ENCODE measurements at places on chromosomes 5 and 9. TPM values are rescaled to one million over a fixed set of nuclear protein-coding genes. Genes with fewer than 3 reads are reported as not detected.

GRCh38 chr5:119174578-119175163 is 103.8 kb downstream of the DMXL1 start:
- no peak for DNase-seq

GRCh38 chr5:180809403-180810209 is 7.0 kb upstream of the MGAT1 start:
- DNase-seq: peak; percentile 91

DNA sequence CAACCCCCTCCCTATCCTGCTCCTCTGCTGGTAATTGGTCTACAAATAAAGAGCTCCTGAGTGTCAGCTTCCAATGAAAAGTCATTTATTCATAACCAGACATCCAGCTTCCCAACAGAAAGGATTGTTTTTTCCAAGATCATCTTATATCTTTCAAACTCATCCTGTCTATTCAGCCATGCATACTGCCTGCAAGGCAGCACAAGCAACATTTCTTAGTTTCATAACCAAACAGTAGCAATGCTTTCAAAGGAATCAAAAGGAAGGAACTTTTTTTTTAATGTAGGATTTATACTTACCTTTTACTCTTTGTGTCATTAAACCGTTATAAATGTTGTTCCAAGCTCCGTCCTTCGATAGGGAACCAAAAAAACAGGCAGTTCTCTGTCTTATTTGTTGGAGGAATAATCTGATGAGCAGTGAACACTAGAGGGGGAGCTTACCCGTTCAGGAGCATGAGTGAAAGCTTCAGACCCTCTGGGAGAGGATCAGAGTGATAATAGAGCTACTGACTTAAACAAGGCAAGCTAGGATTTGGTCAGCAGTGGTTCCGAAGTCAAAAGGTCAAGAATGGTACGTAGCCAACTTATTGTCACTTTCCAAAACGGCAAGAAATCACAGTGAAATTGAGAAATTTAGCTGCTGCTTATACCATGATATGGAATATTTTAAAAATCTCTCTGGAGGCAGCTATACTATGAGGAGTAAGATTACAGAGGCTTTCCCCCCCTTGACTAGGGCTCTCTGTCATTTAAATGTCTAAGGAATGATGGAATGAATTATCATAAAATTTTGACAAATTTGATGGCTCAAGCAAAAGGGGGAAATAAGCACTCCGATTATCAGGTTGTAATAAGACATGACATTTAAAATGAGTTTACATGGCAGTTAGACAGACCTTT is 892.9 kb downstream of the NR2F1-AS1 start:
- no peak for DNase-seq

- no peak for DNase-seq
These were observed 75.2 kb downstream of the ESM1 start for GRCh38 chr5:54909911-54910870.

DNA sequence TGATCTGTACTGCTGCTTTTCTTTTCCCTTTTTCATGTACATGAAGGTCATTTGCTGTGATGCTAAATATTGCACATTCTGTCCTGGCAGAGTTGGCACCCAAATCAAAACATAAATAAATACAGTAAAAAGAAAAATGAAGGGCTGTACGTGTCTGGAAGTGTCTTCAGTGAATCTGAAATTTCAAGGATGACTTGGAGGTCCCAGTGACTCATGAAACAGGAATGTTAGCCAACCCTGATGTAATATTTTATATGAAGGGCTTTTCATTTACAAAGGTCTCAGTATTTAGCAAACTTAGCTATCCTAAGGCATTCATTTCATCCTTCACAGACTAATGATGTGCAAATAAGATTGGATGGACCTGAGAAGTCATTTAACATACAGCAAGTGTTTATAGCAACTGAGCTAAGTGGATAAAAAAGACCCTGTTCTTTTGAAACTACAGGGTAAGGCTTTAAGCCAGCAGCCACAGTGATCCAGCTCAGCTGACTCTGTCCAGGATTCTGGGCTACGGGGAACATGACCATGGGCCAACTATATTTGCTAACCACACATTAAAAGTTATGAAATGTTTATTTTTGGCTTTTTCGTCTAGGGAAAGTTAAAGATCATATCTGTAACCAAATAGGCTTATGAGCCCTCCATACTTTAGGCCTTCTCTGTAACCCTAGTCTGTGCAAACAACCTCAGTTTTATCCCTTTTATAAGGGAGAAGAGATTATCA is 104.0 kb upstream of the DMRTA1 start:
- DNase-seq: no peak

GRCh38 chr5:129958581-129958980 is 54.3 kb downstream of the CHSY3 start:
- DNase-seq: no peak

DNA sequence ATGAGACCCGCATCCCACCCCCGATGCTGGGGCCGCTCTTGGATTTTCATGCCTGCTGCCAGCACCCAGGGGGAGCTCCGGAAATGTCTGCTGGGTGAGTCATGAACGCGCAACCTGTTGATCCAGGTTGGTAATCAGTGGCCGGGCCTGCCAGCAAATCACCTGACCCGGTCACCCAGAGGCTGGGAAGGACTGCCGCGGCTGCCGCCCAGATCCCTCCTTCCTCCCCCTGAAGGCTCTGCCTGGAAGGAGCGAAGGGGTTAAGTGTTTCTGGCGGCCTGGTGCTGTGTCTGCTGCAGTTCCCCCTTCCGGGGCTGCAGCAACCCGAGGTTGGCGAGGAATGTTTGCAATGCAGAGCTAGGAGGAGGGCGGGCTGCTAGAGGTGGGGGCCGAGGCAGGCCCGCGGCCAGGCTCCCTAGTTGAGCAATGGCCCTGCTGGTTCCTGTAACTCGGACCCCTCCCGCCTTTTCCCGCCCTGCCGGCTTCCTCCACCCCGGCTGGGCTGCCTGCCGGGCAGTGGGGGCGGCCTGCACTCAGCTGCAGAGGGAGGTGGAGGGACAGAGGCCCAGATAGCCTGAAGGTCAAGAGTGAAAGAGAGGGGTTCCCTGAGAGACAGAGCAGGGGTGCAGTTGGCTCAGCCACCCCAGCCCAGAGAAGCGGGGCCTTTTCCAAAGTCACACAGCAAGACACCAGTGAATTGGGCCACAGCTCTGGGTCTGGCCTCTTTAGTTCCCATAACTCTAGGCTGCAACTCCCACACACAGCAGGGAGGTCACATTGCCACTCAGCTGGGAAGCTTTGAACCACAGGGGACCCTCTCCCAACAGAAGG is 156.3 kb upstream of the IER5L start:
- peak; percentile 93 for DNase-seq

GRCh38 chr5:82613891-82614290 is 335.7 kb upstream of the RPS23 start:
- no peak for DNase-seq

DNA sequence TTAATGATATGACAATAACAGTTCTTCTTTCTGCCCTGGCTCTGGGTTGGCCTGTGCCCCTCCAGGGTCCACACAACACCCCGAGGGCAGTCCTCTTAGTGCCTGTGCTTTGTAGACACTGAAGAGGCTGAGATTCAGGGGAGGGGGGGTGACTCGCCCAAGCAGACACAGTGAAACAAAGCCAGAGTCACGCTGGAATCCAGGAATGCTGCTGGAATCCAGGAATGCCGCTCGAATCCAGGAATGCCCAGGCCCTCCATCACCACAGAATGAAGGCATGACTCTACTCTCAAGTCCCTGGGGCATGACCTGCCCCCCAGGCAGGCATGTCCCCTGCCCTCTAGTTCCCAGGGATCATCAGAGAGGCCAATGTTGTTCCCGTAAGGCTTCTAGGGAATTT is 73.1 kb downstream of the LRSAM1 start:
- no peak for DNase-seq

GRCh38 chr5:35230038-35230611 is at the start of gene PRLR:
TSS of gene PRLR (minus strand) at chr5:35230487. CDS start at chr5:35089620, 140,867 bp downstream.
- peak; percentile 24 for DNase-seq

DNA sequence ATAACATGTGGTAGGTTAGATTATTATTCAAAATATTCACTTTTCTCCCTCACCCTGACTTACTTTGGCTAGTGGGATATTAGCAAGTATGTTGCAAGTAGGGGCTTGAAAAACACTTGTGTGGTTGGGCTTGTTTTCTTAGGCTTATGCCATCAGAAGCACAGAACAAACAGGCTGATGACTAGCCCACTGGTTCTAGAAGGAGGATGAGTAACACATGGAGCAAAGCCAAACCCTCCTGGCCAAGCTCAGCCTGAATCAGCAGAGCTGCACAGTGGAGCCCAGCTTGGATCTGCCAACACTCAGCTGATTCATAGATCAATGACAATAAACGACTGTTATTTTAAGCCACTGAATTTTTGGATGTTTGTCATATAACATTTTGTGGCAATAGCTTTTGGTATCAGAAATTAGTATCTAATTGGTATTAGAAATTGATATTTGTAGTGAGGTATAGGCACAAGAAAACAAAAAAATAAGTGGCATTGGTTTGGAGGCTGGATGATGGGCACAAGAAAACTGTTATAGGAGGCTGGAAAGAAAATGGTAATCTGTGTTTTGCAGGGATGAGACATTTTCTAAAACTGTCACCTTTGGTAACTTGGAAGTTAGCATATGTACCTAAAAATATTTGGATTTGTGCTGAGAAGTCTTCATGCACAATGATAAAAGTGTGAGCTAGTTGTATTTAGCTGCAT is 46.1 kb upstream of the ZBED3 start:
- peak; percentile 32 for DNase-seq

DNA sequence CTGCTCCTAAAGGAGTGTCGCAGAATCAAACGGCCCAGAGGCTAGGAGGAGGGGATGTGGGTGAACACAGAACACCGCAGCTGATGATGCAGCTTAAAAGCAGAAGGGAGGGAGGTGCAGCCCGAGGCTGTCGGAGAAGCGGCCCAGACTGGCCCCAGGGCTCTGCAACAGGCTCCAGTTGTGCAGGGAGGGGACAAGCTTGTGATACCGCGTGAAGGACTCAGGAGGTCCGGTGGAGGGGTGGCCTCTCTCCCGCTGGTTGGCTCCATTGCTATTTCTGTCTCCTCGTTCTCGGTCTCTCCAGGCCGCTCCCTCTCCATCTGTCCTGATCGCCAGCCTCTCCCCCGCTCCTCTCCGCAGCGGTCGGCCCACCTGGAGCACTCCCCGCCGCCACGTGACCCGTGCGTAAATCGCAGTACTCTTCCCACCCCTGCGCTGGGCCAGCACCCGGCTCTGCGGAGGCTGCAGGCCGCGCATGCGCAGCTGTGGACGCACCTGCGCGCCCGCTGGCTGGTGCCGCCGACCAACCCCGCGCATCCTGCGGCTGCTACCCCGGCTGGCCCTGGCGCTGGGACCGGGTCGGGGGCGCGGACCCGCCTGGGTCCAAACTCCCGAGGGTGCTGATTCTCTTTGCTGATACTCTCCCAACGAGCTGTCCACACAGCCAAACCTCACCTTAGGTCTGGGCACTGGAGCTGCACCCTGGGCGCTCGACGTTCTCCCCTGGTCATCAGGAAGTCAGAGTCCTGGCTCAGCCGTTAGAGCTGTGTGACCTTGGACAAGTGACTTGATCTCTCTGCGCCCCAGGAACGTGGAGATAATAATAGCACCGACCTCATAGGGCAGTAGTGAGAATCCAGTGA is 3.7 kb upstream of the STXBP1 start:
- peak; percentile 78 for DNase-seq

- no peak for DNase-seq
These were observed 131.8 kb downstream of the TLE1 start for GRCh38 chr9:81557452-81558090.

GRCh38 chr5:116068028-116068632 is 16.7 kb upstream of the COMMD10 start:
- DNase-seq: no peak

- DNase-seq: no peak
These were observed 213.7 kb upstream of the MAP3K1 start for GRCh38 chr5:56601641-56602071.

- no peak for DNase-seq
These were observed 9.7 kb upstream of the CHD1 start for GRCh38 chr5:98938464-98938863.

GRCh38 chr5:18334949-18335348 is 700.7 kb downstream of the TAF11L14 start:
- DNase-seq: no peak

DNA sequence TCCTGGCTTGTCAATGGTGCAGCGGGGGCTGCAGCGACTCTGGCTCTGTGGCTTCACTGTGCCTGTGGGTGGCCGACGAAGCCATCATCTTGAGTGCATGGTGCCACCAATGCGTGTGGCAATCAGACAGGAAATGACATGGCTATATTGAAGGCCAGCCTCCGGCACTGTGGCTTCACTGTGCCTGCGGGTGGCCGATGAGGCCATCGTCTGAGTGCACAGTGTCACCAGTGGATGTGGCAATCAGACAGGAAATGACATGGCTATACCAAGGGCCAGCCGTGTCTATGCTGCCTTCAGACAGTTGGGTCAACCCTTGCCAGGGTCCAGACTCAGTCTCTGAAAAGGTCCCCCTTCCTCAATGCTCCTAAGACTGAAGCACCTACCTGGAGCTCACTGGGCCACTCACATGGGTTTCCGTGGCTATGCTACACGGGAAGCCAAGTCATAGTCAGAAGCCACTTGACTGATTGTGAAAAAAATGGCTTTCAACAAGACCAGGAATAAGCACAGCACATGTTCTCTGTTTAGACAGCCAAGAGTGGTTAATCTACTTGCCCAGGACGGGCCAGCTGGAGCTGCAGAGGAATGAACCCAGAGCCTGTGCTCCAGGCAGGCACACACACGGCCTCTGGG is 67.5 kb upstream of the S1PR3 start:
- no peak for DNase-seq

DNA sequence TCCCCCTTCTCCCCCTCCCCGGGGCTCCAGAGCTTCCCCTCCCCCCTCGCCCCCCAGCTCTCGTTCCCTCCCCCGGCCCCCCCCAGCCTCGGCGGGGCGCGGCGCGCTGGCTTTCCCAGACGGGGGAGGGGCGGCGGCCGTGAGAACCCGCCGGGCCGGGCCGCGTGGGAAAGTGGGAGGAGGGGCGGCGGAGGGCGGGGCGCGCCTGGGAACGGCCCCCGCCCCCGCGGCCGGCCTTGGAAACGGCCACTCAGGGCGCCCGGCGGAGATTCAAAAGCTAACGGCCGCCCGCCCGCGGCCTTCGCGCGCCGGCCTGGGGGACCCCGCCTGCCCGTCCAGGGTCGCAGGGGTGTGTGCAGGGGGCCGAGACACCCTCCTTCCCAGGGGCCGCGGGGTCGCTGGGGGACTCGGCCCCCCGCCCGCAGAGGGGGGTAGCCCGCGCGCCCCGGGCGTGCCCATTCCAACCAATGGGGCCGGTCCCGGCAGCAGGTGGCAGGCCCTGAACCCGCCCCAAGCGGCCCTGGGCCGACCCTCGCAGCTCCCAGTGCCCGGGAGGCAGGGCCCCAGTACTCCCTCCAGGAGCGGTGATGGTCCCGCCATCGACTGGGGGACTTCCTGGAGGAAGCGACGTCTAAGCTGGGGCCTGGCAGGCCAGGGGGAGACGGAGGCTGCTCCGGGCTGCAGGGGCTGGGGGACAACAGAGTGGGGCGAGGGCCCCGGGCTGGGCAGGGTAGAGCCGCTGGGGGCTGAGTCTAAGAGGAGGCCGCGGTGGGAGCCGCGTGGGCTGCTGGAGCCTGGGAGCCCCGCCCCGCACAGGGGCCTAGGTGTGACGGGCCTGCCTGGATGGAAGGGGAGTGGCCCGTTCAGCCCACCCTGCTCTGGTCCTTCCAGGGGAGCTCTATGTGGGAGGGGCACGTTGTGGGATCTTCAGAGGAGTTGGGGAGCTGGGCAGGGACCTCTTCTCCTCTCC is 14.2 kb upstream of the NRARP start:
- DNase-seq: peak; percentile 68

The GPR150 gene
- 0.14 TPM for total RNA-seq

The KIF24 gene
- 0.63 TPM for total RNA-seq

The ENG gene
- 139 TPM for total RNA-seq

The CARD9 gene
- 1.2 TPM for total RNA-seq

The ADCY2 gene
- total RNA-seq: 0.30 TPM

The GFPT2 gene
- 8.4 TPM for total RNA-seq

The RNF208 gene
- 31.5 TPM for total RNA-seq

The RAD17 gene
- total RNA-seq: 19.4 TPM

All from left ventricle myocardium inferior (tissue), 1 donor.